ENCODE measurements at places on chromosomes 3 and 15.

DNA sequence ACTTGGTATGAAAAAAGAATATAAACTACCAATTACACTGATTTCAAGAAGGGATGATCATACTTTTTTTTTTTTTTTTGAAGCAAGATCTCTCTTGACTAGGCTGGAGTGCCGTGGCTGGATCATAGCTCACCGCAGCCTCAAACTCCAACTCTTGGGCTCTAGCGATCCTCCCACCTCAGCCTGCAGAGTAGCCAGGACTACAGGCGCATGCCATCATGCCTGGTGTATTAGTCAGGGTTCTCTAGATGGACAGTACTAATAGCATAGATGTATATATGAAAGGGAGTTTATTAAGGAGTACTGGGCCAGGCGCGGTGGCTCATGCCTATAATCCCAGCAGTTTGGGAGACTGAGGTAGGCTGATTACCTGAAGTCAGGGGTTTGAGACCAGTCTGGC, 11.5 kb upstream of the SEC11A start:
- DNase-seq = no peak

GRCh38 chr3:52860424-52860768, 25.6 kb upstream of the MUSTN1 start:
- DNase-seq = no peak

- no peak for DNase-seq
Measured at GRCh38 chr3:76025561-76025960, 240.2 kb upstream of the ZNF717 start.

DNA sequence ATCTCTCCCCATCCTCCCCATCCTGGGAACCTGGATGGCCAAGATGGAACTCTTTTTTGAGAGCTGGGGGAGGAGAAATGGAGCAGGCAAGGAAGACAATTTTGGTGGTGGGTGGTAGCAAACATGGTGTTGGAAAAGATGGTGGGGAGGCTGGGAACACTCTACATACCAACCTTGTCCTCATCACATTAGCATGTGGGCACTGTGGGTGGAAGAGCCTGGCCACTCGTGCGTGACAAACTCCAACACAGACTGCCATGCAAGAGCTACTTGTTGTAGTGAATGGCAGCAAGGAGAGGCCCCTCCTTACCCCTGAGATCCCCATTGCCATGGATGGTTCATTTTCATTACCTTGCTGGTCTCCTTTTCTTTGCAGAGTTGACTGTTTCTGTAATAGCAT, 262.6 kb downstream of the RPLP1 start:
- DNase-seq = no peak

- DNase-seq = no peak
Measured at GRCh38 chr3:186381424-186382216, 19.6 kb upstream of the DGKG start.

DNA sequence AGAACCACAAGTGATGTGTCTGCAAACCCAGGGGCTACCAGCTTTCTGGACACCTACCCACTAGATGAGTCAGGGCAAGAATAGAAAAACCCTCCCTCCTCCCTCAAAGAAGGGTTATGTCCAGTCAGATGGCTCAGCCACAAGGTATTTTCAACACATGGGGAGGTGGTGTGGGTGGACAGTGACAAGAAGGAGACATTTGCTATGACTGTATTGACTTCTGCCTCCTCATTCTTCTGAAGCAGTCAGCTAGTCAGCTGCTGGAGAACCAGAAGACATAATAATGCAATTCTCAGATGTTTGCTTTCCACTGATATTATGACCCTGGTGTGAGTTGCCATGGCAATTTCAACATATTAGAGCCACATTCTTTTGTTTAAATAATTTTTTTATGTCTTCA, 66.7 kb upstream of the GOLGA8B start:
- peak; percentile 7 for DNase-seq

GRCh38 chr3:187896646-187897045, 151.4 kb upstream of the BCL6 start:
- no peak for DNase-seq

DNA sequence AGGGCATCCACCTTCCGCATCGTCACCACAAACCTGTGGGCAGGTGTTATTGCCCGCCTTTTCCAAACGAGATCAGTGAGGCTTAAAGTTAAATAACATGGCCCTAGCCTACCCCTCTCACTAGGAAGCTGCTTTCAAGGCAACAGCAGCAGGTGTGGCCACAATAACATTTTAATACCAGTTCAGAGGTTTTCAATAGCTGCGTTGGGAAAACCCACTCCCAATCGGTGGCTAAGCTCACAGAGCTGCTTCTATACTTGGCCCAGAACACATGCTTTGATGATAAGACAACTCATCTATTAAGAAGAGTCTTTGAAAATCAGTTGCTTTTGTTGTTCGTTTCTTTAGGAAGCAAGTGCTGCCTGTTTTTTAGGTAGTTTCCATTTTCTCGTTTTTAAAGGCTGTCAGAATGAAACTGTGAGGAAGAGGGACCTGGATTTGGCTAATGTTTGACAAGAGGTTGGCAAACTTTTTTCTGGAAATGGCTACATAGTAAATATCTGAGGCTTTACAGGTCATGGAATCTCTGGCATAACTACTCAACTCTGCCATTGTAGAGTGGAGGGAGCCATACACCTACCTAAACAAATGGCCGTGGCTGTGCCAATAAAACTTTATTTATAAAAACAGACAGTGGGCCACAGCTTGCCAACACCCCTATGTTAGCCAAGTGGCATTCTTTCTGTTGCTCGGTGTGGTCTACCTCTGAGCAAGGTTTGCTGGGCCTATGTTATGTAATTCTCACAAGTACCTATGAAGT, 179.6 kb downstream of the FEZF2 start:
- DNase-seq = no peak

- DNase-seq = peak; percentile 57
Measured at GRCh38 chr3:153614140-153614539, 452.1 kb downstream of the RAP2B start.

- no peak for DNase-seq
Measured at GRCh38 chr3:129628169-129628522, 21.7 kb upstream of the PLXND1 start.

GRCh38 chr3:44685128-44685800, 27.2 kb upstream of the ZNF502 start:
- peak; percentile 86 for DNase-seq

DNA sequence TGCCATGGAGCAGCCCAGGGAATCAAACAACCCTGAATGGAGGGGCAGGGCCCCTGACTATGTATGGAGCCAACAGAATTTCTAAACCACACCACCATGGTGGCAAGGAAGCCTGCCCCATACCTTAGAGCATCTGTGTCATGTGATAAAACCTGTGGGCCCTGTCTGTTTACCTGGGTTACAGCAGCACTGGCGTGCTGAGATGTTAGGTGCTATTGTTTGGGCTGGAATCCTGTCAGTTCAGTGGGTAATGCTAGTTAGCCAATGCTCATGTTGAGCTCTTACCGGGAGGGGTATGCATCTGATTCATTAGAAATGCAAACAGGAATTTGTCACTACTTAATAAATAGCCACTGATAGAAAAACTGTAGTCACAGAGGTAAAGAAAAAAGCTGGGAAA, 63.5 kb upstream of the ETV5 start:
- no peak for DNase-seq

GRCh38 chr3:10149226-10149625, 7.6 kb downstream of the VHL start:
- DNase-seq = no peak

DNA sequence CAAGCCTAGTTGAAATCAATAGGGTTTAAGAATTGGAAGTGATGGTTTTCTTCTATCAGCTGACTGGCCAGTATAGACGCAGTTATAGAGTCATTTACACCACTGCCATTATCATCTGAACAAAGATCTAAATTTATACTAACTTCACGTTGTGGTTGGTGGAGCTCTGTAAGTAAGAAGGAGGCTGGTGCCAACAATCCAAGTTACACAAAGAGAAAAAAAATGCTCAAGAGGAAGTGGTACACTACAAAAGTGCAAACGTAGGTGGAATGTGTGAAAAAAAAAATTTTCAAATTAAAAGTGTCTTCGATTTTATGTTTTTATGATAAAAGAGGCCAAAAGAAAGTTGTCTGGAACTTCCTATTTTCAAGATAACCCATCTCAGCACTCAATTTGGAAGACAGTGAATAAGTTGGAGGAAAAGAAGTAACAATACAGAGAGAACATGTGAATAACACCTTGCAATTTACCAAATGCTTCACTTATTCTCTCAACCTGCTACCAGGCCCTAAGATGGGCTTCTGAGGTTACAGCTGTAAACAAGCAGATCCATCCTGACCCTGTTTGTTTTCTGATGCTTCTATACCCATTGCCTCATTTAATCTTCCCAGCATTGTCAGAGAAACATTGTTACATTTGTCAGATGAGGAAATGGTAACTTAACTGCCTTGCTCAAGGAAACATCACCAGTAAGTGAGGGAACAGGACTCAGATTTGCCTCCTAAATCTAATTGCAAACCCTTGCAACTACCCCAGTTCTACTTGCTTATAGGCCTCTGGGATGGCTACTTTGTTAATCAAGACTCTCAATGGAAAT, 12.0 kb upstream of the TASOR start:
- DNase-seq = no peak

DNA sequence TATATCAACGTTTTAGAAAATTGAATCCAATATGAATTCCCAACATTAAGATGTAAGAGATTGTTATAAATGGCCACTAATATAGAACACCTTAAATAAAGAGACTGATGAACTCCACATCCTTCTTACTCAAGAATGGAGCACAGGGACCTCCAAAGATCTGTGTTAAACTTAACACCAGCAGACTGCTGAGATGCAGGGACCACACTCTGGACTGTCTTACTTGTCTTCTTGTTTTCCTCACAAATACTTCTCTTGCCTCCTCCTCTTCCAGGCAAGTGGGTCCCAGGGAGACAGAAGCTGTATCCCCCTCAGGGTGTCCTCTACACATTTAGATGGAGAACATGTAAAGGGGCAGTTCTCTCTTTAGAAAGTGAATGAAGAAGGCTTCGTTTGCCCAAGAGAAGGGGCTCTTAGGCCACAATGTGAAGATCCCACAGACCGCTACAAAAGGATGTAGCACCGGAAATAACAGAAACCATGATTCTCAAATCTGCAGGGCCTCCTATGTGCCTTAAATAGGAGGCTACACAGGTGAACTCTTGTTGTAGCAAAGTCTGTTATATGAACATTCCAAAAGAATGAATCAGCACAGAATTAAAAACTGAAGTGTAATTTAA, 52.2 kb downstream of the SATB1 start:
- no peak for DNase-seq

DNA sequence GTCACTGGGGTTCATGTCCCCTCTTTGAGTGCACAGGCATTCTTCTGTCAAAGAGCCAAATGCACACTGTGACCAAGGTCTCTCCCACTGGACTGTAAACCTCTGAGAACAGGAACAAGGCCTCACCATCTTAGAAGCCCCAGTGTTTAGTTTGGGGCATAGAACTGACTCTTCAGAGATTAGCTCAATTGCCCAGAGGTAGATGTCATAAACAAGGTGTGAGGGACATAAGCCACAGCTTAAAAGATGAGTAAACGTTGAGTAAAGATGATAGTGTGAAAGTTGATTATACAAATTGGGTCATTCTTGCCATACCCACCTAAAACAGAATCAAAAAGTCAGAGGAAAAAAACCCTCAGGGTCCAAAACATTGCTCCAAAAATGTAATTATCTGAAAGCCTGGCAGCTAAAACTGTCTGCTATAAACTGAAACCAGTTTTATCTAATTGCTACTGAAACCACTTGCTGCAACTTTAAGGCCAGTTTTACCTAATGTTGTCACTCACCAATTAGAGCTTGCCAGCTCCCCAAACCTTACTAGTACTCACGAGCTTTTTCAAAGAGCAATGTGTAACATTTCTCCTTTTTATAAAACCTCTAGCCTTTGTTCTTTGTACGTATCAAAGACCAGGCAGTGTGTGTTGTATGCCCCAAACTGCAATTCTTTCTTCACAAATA, 415.2 kb downstream of the RAP2B start:
- DNase-seq = no peak

GRCh38 chr15:59501597-59501996, 63.6 kb downstream of the FAM81A start:
- DNase-seq = peak; percentile 48

- no peak for DNase-seq
Measured at GRCh38 chr15:52383100-52383588, 87.5 kb upstream of the MYO5C start.

GRCh38 chr3:185843126-185843525, 18.3 kb upstream of the IGF2BP2 start:
- no peak for DNase-seq

DNA sequence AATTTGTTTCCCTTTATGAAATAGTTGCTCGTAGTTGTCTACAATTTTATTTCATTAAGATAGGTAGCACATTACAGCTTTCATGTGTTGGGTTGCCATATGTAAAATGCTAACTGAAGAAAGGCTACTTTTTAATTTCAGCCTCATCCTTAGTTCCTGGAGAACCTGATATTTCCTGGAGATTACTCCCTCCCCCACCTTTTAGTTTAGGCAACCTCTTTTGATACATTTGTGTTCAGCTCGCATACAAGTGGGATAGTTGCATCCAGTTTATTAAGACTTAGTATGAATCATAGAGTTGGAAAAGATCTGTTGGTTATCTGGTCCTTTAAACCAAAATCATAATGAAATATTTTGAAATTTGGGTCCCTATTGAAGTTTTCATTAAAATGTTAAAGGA, 6.0 kb downstream of the SETD5 start:
- DNase-seq = no peak

DNA sequence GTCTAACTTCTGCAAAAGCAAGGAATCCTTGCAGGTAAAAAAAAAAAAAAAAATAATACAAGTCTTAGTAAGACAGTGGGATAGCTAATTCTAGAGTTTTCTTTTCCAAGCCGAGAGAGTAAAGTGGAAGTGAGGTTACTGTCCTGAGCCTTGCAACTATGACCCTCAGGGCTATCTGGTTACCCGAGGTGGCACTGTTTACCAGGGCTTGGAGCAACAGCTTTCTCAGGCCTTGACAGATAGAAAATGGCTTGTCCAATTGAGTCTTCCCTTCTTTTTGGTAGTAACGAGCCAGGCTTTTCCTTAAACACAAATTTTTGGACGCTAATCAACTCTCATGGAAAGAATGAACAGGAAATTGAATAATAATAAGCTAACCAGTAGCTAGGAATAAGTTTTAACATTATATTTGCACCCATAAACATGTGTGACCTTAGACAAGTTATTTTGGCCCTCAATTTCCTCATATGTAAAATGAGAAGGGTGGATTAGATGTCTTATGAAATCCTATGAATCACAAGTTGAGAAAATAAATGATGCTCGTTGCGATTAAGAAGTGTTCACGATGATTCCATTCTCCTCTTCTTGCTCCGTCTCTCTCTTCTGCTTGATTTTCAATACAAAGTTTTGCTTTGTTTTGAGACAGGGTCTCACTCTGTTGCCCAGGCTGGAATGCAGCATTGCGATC, 236.9 kb upstream of the KBTBD8 start:
- DNase-seq = no peak
